Activated CD8-positive, alpha-beta memory T cell treated with anti-CD3 and anti-CD28 coated beads, Interleukin-2, amount 50 U/mL, for 4 hours (primary cell): ENCODE measurements at places on chromosomes 13 and 19.

- no peak for DNase-seq
Observed at GRCh38 chr19:15169541-15170285, 31.1 kb downstream of the NOTCH3 start.

DNA sequence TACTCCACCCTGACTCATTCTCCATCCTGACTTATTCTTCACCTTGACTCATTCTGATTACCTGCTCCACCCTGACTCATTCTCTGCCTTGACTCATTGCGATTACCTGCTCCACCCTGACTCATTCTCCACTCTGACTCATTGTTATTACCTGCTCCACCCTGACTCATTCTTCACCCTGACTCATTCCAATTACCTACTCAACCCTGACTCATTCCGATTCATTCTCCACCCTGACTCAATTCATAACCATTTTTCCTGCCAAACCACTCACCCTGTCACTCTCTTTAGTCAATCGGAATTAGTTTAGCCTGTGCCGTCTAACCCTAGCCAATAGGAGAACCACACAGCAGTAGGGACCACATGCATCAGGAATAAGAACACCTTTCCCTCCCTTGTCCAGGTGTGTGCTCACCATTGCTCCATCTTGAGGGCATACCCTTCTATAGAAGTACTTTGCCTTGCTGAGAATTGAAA, 1227.4 kb upstream of the PCDH20 start:
- no peak for DNase-seq

DNA sequence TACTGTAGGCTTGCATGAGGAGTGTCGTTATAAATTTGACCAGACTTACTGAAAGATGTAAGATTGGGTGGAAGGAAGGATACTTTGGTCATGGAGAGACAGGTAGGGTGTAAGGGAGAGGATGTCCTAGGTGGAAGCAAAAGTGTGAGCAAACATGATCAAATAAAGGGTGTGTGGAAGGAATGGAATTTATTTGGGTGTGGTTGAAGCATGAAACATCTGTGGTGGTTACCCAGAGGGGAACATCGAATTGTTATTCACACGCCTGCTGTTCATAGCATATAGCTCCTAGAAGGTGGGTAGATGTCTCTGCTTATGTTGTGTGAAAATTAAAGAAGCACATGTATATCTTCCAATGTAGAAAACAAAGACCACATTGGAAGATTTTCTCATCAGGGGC, 157.7 kb downstream of the ATP8A2 start:
- no peak for DNase-seq

GRCh38 chr13:78638216-78638615, 20.7 kb downstream of the OBI1 start:
- no peak for DNase-seq

GRCh38 chr19:40756502-40757110, 5.6 kb downstream of the SNRPA start:
- DNase-seq: peak; percentile 43

DNA sequence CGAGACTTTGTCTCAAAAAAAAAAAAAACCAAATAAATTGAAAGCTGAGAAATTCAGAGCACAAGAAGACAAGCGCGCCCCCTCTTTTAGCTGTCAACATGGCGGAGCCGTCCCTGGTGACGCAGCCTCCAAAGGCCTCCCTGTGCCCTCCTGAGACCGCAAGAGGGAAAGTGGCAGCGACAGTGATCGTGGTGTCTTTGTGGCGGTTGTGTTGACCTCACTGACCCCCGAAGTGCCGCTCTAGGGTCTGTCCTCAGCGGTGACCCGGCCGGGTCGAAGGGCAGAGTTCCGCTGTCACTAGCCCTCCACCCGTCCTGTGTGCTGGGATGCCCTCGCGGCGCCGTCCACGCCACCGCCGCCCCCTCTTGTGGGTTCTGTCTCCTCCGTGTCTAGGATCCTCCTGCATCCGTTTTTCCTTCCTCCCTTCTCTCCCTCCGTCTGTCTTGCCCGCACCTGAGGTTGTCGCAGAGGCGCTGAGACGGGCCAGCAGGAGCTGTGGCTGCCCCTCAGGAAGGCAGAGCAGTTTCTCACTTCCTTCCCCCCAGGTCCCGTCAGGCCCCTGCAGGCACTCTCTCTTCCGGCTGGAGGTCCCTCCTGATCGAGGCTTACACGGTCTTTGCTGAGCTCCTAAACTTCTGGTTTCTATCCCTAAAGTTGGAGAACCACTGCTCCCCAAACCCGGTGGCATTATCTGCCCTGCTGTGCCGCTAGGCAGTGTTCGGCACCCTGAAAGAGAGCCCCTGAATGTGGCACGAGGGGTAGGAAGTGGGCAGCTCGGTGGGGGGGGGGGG, 7.2 kb downstream of the UHRF1 start:
- peak; percentile 49 for DNase-seq

- DNase-seq: no peak
Observed at GRCh38 chr13:42807241-42807640, 25.9 kb downstream of the FAM216B start.

DNA sequence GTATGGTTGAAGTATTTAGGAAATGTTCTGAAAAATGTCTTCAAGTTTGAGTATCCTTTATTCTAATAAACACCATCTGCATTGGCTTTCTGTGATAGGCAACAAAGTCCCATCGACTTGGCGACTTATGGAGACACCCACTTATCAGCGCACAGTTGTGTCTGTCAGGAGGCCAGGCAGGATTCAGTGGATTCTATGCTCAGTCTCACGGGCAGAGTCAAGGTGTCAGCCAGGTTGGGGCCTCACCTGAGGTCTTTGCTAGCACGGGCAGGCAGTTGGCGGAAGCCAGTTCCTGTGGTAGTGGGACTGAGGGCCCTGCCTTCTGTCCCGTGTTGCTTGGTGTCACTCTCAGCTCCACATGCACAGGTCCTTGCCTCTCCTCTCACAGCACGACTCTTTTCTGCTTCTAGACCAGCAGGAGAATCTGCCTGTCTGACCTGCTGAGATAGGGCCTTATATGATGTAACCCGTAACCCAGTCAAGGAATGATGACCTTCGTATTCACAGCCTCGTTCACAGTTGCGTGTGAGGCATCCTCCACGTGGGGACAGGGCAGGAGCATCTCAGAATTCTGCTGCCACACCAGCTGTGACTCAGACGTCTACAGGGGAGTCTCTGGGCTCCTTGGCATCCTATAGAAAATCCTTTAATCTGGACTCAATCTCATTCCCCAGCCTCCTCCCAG, 10.0 kb downstream of the CUL4A start:
- no peak for DNase-seq

GRCh38 chr13:91328726-91329125, 18.8 kb upstream of the MIR17HG start:
- DNase-seq: no peak

DNA sequence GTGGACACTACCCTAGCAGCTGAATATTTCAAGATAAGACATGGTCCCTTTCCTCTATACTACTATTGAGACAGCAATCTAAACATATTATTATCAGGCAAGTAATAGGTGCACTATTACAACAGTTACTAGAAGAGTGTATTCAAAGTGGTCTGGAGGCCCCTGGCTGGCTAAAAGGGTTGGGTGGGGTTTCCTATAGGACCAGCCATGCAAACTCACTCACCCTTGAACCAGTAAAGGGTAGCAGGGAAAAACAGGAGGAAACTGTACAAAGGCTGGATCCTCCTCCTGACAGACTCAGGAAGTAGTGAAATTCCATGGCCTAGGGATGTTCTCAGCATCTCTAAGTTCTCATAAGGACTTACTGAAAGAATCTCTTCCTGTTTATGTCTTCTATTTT, 7.7 kb downstream of the SMAD9 start:
- DNase-seq: no peak

DNA sequence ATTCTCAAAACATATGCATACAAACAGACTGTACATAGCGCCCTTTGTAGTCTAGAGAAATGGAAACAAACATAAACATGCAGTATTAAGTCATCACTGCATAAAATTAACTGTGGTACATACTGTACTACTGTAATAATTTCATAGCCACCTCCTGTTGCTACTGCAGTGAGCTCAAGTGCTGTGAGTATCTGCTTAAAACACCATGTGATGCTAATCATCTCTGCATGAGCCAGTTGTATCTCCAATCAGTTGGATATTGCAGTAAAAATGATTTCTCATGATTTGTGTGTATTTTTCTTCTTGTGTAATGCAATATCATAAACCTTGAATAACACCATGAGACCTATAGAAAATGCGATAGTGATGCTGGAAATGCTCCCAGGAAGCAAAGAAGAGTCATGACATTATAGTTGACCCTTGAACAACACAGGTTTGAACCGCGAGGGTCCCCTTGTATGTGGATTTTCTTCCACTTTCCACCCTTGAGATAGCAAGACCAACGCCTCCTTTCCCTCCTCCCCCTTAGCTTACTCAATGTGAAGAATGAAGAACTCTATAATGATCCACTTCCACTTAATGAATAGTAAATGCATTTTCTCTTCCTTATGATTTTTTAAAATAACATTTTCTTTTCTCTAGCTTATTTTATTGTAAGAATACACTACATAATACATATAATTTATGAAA, 4.1 kb downstream of the TNFSF13B start:
- DNase-seq: no peak

GRCh38 chr13:108426893-108427292, 157.4 kb downstream of the TNFSF13B start:
- no peak for DNase-seq

DNA sequence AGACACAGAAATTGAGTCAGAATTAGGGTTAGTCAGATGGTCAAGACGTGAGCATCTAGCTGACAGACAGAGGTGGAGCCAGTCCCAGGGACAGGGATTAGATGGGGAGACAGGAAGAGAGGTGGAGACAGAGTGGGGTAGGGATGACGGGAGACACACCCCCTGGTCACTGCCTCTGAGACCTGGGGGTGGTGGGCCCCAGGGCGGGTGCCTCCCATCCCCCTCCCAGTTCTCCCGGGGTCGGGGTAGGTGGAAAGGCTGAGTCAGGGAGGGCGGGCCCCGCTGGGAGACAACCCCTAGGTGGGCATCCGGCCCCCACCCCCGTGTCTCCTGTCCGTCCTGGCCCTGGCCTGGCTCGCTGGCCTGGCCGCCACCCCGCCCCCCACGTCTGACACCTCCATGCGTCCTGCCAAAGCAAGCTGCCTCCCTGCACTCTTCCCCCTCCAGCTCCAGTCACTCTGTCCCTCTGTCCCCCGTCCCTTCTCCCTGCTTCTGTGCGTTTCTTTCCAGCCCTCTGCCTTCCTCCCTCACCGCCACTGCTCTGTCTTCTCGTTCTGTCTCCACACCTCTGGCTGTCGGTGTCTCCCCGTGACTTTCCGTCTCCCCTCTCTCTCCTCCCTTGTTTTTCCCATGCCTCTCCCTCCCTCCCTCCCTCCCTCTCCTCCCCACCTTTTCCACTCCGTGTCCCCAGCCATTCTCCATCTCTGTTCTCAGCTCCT, 15.1 kb downstream of the CCDC97 start:
- DNase-seq: peak; percentile 43

- DNase-seq: no peak
Observed at GRCh38 chr19:870963-871401, 11.5 kb downstream of the CFD start.

DNA sequence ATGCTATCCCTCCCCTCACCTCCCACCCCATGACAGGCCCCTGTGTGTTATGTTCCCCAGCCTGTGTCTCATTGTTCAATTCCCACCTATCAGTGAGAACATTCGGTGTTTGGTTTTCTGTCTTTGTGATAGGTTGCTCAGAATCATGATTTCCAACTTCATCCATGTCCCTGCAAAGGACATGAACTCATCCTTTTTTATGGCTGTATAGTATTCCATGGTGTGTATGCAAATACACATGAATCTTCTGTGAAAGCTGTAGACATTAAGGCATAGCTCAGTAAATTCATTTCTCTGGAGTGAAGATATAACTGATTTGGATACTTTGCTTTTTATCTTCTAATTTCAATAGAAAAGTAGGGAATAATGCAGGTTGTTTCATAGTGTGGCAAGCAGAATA, 125.8 kb upstream of the C1QTNF9B start:
- DNase-seq: no peak

GRCh38 chr13:23748109-23748990, 140.8 kb downstream of the MIPEP start:
- no peak for DNase-seq

GRCh38 chr19:55463583-55464031, 944 bp downstream of the C19orf85 start:
- DNase-seq: no peak

DNA sequence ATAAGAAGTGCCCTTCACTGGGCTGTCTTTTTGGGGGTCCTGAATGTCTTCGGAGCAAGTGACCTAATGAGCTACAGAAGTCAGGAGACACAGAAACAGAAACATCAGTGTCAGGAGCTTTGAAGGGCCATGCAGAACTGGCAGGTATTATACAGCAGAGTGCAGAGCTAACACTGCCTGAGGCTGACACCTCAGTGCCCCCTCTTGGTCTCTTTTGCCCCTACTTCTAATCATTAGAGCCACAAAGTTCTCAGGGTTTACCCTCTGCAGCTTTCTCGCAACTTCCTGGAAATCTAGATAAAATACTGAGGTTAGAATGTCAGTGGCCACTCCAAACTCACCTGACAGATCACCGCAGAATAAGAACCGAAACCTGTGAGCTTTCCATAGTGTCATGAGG, 172.7 kb downstream of the B3GLCT start:
- no peak for DNase-seq
